ENCODE measurements at places on chromosomes 1 and 21.

- DNase-seq, result no peak
Observed at GRCh38 chr1:164843743-164844500, 284.9 kb downstream of the PBX1 start.

GRCh38 chr1:15765495-15766194 lies 7.0 kb downstream of the FBLIM1 start:
- no peak for DNase-seq

DNA sequence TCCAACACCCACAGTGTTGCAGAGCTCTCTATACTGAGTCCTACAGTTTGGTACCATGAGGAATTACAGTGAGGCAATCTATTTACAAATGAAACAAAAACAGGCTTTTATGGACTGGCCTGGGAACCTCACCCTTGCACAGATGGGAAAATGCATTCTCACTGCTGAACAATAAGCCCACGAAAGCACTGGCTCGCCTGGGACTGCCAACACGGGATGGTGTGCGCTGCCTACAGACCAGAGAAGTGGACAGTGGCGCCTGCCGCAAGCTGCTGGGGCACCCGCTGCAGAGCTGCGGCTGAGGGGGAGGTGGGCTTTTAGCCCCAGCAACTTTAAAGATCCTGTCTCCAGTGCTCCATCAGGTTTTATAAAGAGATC lies 28.5 kb upstream of the ABCG1 start:
- DNase-seq, result no peak

GRCh38 chr1:211217392-211217791 lies 41.8 kb upstream of the RCOR3 start:
- no peak for DNase-seq

- no peak for DNase-seq
Observed at GRCh38 chr1:116218922-116219321, 107.7 kb downstream of the MAB21L3 start.

DNA sequence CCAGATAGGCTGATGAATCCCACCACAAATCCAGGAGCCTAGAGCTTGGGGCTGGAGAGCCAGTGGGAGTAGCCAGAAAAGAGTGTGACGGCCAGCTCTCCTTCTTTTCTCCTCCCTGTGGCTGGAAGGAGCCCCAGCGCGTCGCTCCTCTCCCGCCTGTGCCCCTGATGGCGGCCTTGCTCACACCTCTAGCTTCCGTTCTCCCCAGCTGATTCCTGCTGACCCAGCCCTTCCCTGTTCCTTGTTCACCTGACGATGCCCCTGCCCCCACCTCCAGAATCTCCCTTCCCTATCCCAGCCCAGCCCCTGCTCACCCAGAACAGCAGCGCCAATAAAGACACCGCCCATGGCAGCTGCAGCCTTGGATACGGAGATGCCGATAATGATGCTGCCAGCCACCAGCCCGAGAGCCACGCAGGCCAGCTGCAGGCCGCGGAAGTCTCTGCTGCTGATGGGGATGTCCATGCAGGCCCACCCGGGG lies 656 bp downstream of the KNCN start:
- DNase-seq, result no peak

- DNase-seq, result no peak
Observed at GRCh38 chr1:2788506-2789163, 12.9 kb downstream of the TTC34 start.

GRCh38 chr1:210505601-210506496 lies 177.1 kb downstream of the HHAT start:
- DNase-seq, result no peak

DNA sequence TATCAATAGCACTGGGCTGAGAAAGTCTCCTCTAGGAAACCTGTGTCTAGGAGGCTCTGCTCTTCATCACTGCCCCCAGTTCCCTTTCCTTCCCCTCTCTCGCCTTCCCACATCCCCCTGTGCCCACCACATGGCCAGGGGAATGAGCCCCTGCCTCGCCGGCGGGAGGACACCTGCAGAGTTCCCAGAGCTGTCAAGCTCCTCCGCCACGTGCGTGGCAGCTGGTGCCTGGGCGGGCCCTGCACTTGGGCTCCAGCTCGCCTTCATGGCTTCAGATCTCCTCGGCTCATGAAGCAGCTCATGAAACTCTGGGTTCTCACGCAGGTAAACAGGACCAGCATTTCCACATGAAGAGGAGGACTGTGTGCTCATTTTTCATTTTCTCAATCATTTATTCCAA lies 62.8 kb downstream of the SIM2 start:
- DNase-seq, result no peak

DNA sequence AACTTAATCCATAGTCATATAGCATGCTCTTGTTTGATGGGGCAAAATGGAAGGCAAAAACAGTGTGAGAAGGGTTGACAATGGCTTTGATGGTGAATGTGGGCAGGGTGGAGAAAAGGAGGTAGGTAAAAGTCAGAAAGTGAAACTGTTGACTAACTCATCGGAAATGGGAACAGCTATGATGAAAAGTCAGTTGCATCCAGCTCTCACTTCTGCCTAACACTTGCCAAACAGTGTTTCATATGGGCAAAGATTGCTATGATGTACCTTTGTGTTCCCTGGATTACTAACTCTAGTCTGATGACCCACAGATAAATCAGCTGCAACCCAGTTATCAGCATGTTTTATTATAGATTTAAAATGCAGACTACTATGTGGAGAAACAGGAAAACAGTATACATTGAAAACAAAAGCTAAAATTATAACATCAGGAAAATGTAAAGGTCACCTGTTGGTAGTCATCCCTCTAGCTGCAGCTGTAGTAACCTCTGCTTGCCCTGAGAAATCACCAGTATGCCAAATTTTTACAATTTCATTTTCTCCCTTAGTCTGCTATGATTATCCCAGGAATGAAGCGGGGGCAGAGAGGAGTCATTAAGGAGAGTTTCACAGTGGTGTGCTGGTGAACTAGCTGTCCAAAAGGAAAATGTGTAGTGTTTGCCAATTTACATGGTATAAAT lies 11.7 kb downstream of the TNFSF18 start:
- no peak for DNase-seq

DNA sequence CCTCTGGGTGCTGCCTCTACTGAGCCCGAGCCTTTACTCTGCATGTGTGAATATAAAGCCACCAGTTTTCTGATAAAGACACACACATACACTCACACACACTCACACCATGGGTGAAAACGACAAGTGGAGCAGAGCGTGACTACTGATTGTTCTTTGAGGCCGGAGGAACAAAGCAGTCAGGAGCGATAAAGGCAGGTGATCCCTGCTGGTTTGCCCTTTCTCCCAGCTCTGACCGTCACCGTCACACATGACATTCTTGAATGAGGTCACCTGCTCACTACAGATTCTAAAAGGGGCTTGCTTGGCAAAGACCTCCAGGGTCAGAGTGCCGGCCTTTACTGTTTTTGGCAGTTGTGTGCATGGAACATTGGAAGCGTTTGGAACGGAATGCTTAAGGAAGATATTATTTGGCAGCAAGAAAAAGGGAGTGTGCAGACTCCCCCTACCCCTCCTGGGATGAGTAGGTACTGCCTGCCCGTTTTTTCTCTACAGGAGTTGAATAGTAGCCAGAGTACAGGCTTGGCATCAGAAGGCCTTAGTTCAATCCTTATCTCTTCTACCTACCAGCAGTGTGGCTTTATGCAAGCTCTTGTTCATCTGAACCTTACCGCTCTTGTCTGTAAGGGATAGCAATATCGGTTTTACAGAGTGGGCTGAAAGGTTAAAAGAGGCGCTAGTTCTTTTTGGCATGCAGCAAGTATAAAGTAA lies 79.7 kb downstream of the PBX1 start:
- DNase-seq, result no peak

- DNase-seq, result no peak
Observed at GRCh38 chr1:23923592-23924499, 10.7 kb upstream of the CNR2 start.

- no peak for DNase-seq
Observed at GRCh38 chr1:150473659-150474058, 13.6 kb upstream of the TARS2 start.

DNA sequence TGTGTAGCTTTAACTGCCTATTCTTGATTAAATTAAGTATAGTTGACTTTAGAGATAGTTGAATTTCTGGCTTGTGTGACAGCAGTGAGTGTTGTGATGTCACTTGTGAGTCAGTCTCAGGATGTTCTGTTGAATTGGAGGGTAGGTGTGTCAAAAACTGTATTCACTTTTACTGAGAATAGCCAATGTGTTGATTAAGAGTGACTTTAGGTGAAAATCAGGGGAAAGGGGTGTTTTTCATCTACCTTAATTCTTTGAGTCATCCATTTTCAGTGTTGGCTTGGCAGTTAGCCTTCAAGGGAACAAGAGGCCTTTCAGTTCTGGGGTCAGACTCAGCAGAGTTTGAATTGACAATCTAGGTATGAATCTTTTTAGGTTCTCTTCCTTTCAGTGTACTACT lies 75.9 kb downstream of the CDC14A start:
- no peak for DNase-seq
